Pulmonary artery endothelial cell (primary cell): ENCODE measurements at places on chromosomes 2 and 18. TPM values are rescaled to one million over a fixed set of nuclear protein-coding genes. Genes with fewer than 3 reads are reported as not detected.

GRCh38 chr2:86370579-86370978 lies 33.2 kb upstream of the REEP1 start:
- DNase-seq = no peak

- no peak for DNase-seq
Observed at GRCh38 chr2:67322353-67323001, 74.7 kb upstream of the ETAA1 start.

DNA sequence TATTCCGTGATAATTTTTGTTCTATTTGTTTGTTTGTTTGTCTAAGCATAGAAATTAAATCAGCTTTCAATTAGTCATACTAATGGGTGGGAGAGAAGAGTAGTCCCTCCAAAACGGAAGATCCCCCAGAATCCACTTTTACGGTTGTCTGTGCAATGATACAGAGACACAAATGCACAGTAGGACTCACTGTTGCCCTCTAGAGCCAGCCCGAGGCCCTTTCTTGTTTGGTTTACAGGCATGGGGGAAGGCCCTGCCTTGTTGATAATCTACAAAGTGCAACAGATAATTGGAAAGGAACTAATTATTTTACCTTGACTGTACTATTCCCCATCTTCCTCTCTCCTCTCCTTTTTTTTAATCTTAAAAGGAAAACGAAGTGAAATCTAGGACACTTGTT lies 121.1 kb downstream of the ACOXL start:
- DNase-seq = no peak

The CYP27A1 gene
- total RNA-seq = 10.5 and 10.9 TPM in 2 replicates

DNA sequence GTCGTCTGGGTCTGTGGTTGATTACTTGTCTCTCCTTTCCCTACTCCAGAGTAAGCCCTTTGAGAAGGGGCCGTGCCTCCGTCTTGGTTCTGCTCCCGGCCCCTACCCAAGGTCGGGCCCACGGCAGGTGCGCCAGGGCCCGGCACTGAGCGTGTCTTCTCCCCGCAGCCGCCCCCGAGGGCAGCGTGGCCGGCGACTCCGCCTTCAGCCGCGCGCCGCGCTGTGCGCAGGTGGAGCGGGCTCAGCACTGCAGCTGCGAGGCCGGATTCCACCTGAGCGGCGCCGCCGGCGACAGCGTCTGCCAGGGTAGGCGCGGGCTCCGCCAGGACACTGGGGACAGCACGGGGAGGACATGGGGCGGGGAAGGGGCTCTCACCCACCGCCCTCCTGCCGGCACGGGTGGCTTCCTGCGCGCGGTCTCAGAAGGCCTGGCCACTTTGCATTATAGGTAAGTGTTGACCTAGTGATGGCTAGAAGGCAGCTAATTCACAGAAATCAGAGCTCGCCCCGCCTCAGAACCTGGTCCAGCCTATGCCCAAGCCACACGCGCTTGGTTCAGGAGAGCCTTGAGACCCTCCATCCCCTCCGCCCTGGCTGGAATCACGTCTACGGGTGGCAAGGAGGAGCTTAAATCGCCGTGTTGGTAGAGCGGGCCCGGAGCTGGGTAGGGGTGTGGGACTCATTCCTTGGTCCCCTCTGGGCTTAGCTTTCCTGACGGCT lies 43.5 kb downstream of the FBLN7 start:
- no peak for DNase-seq

The DYNAP gene
- total RNA-seq = not detected in 2 replicates

- no peak for DNase-seq
Observed at GRCh38 chr2:5175231-5175630, 517.0 kb upstream of the SOX11 start.

DNA sequence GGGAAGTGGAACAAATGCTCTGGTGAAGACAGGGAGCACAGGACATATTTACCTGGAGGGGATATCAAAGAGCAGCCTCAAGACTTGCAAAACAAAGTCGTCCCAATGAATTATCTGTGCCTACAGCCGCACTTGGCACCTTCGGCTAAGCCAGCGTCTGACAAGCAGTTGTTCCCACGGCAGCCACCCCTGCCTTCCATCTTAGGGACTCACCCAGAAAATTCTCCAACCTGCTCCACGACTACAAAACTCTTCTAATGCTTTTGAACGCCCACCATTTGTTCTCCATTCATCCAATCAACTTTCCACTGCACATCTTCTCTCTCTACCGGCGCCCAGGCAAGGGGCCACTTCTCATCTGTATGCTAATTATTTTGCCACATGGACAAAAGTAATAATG lies 7.0 kb downstream of the MYT1L start:
- no peak for DNase-seq

GRCh38 chr2:102037681-102038080 lies 45.9 kb downstream of the IL1R2 start:
- DNase-seq = no peak

DNA sequence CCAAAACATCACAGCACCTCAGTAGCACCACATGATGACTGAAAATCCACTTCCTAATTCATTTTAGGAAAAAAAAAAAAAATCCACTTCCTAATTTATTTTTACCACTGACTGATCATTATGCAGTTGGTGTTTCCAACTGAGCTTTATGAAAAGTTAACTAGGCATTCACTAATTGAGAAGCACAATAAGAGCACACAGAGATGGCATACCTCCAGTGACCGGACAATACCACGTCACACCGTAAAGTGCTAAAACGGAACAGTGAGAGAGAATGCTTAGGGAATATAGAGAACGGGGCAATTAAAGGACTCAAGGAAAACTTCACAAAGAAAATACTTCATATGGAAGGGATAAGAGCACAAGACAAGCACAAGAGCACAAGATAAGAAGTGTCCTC lies 212.5 kb downstream of the NBAS start:
- DNase-seq = no peak

GRCh38 chr2:148021059-148021861 lies at the start of gene MBD5:
Gene MBD5 (plus strand): TSS chr2:148021091.
- no peak for DNase-seq

The CIB4 gene
- not detected in 2 replicates for total RNA-seq

DNA sequence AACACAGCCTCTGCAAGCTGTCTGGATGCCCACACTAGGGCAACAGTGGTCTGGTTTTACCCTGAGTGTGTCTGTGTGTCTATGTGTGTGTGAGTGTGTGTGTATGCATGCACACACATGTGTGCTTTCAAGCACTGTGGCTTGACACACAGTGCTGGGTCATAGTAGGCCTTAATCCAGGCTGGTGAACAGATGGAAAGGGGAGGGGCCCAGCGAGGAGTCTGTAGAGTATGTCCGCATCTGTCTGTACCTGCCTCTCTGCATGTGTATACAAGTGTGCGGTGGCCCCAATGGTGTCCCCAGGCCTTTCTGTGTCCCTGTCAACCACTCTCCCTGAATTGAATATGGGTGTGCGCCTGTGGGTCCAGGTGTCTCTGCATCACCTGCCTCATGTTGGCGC lies 9.3 kb upstream of the KCNIP3 start:
- DNase-seq = no peak

GRCh38 chr2:1931003-1931914 lies 186.9 kb upstream of the PXDN start:
- no peak for DNase-seq

The DHX57 gene
- total RNA-seq = 23.5 and 24.3 TPM in 2 replicates

The PLCL1 gene
- 2.3 and 4.4 TPM in 2 replicates for total RNA-seq

The CYB5A gene
- total RNA-seq = 63.8 and 71.8 TPM in 2 replicates

The GALNT5 gene
- under 0.01 TPM in 1 of 2 replicates, not detected in the other for total RNA-seq

DNA sequence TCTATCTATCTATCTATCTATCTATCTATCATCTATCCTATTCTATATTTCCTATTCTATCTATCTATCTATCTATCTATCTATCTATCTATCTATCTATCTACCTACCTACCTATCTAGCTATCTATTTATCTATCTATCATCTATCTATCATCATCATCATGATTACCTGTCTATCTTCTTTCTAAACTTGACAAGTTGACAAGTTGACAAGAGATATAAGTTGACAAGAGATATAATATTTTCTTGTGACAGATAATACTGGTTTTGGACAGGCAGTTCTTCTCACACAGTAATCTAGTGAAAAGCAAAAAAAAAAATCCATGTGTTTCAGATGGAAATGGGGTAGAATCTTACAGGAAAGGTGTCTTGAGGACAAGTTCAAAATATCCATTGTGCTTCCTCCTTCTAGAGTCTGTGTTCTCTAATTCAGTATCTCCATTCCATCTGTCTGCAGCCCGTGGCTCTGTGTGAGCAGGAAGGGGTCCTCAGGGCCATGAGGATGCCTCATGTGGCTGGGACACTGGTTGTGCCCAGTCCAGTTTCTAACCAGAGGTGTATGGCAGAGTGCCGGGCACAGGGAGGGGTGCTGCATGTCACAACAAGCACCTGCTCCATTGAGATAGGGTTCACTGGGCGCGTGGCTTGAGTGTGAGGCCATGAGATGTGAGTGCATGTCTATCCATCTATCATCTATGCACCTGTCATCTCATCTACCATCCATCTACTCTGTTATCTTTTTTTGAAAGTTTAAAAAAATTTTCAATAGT lies 212.4 kb upstream of the PXDN start:
- no peak for DNase-seq

The CCDC141 gene
- under 0.01 TPM in 1 of 2 replicates, not detected in the other for total RNA-seq

The SLC9A2 gene
- total RNA-seq = 0.04 TPM in 1 of 2 replicates, not detected in the other

DNA sequence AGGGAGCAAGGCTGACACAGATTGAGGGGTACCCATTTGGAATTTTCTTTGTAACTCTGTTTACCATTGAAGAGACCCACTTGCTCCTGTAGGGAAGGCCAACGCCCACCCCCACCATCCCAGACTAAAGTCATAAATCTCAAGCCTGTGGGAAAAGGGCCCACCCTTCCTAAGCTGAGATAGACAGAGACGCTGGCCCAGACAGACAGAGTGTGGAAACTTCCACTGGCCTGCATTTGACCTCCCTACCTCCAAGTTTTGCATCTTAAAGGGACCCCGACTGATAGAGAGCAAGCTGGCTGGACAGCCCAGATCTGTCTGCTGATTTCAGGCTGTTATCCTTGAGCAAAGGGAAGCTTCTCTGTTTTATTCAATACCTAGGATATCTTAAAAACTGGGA lies 48.2 kb upstream of the SLC14A2 start:
- no peak for DNase-seq

DNA sequence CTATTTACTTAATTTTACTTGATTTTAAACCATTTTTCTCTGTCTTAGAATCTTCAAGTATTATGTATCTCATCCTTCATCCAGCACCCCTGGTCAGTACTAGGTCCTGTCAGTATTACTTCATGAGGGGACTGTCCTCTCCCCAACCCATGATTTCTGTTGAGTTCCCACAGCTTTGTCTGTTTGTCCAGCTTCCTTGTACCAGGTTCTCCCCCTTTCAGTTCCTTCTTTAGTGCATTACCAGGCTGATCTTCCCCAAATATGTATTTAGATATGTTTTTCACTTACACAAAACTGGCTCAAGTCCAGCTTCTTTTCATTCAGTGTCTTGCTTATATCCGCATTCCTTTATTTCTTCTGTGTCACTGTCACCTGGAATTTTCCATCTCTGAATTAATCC lies 13.8 kb upstream of the TTC27 start:
- no peak for DNase-seq

GRCh38 chr2:1318366-1319009 lies 94.8 kb upstream of the TPO start:
- no peak for DNase-seq

DNA sequence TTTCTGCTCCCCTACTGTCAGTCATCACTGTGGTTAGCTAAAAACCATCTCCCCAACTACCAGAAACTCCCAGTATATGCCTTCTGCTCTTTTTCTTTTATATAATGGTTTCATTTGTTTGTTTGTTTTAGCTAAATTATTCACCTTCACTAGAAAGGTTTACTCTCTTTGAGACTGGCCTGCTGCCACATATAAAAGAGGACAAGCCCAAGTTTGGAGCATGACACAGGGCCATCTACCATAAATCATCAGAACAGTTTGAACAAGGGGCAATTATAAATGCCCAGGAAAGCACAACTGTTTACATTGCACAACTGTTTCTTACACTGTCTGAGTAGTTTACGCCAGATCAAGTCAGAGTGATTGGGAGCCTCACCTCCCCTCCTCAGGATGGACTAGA lies 471.0 kb upstream of the PIK3C3 start:
- DNase-seq = no peak

DNA sequence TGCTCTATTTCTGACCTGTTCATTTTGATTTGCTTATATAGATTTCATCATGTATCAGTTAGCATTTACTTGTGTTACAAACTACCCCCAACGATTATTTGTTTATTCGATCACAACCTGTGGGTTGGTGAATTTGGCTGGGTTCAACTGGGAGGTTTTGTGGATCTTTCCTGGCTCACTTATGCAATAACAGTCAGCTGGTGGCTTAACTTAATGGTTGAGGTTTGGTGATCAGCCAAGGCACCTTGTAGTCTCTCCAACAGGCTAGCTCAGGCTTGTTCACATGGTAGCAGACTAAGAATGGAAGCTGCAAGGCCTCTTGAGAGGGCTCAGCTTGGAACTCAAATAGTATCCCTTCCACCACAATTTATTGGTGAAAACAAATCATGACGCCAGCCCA lies 5.4 kb upstream of the PUM2 start:
- DNase-seq = no peak

GRCh38 chr2:237170020-237170419 lies 84.3 kb downstream of the COPS8 start:
- DNase-seq = no peak

The PROM2 gene
- 0.07 and 0.14 TPM in 2 replicates for total RNA-seq

The SCYGR4 gene
- total RNA-seq = not detected in 2 replicates

DNA sequence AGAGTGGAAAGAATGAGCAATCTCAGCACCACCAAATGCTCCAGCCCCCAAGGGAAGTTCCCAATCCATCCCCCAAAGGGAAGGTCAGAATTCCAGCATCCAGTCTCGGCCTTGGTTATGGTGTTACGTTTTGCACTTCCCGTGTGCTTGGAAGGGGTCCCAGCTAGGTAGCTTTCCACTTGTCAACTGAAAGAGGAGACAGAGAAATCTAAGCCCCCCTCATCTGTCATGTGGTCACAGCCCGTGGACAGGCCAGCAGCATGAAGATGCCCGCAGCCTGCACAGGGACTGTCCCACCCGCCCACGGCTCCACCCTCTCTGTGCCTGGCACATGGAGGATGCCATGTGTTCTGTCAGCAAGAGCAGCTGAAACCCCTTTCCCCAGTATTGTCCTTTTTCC lies 32.1 kb downstream of the RHOB start:
- DNase-seq = no peak

The DCDC2C gene
- total RNA-seq = not detected in 2 replicates

GRCh38 chr2:153387203-153387602 lies 91.4 kb downstream of the RPRM start:
- DNase-seq = no peak

- no peak for DNase-seq
Observed at GRCh38 chr18:74492259-74492658, 3.9 kb upstream of the CNDP2 start.

The CDK5R2 gene
- total RNA-seq = not detected in 2 replicates

- no peak for DNase-seq
Observed at GRCh38 chr2:111632661-111633060, 251.3 kb downstream of the ANAPC1 start.
